Activated effector memory CD4-positive, alpha-beta T cell treated with Interleukin-2 at 50 U/mL for 16 hours (primary cell): ENCODE measurements at places on chromosomes 2 and 18.

DNA sequence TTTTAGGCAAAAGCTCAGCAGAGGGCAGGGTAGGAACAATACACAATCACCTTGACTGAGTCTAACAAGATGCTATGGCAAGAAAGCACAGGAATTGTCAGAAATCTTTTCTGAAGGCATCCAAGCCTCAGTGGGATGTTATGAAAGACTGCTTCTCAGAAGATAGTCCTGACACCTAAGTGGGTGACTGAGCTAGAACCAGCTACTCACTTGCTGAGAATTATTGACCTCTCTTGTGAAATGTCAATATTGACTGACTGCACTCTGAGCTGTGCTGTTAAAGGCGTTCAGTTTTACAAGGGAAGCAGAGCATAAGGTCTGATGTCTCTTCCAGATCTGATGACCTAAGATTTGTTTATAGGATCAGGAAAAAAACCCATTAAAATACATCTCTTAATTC lies 46.1 kb downstream of the TACR1 start:
- no peak for DNase-seq

- DNase-seq: peak; percentile 56
These were observed 106.3 kb downstream of the GYPC start for GRCh38 chr2:126761981-126762878.

DNA sequence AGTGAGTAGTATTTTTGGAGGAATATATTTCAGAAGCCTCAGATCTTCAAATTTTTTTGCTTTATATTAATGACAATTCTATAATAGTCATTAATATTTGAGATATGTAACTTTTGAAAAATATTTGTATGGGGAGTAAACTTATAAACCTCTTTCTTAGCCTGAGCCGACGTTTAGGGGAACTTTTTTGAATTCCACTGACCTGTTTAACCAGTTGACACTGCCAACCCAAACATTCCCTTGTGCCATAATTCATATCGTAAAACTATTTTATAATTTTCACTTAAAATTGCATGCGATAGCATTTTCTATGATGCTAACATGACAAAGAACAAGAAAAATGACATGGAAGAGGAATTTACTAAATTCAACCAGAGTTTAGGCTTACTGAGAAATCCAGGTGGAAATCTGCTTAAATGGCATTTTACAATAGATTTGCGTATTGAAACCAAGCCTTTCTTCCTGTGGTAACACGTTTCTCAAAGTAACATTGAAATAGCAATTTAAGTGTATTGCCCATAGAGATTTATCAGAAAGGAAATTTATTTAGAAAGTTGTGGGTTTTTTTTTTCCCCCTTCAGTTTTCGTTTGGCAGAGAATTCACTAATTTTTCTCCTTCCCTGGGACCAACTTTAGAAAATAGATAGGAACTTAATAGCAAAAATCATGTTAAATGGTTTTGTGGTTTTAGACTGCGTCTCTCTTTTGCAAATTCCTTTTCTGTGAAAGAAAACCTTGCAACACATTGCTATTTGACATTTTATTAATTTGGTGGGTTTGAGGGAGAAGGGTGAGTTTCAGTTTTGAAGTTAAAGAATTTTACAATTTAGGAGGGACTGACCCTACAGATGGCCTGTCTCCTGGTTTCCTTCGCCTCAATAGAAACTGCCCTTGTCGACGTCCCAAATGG lies 77.4 kb downstream of the TANC1 start:
- no peak for DNase-seq

- DNase-seq: no peak
These were observed 11.7 kb downstream of the CXCR2 start for GRCh38 chr2:218137514-218137913.

GRCh38 chr2:83234246-83234645 lies 1224.8 kb downstream of the SUCLG1 start:
- DNase-seq: no peak

DNA sequence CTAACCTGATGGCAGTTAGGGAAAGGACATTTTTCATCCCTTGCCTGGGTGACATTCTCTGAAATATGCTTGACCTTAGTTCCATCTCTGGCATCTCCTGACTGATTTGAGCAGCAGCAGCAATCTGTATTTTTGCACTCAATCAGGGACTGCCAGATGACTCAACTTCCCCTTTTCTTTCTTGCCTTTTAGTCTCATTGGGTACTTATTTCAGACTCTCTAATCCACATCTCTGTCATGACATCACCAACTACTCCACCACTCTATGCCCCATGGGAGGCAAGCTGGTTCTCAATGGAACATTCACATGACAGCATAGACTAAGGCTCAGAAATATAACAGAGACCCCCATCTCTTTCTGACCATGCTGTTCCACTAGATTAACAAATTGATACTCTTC lies 254.2 kb downstream of the RIT2 start:
- no peak for DNase-seq
